ENCODE measurements at places on chromosomes 5 and 9.

DNA sequence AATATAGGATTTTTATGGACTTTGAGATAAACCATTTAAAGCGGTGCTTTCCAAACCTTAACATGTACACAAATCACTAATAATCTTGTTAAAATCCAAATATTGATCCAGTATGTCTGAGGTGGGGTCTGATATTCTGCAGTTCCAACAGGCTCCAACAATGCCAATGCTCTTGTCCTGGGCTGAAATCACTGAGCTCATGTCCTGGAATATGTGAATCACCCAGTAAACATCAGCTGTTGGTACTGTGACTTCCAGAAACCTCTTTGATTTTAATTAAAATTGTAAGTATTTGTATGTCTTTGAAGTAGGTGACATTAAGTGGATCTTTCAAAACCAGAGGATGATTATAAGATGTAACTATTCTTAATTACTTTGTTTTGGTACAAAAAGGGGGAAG is 52.8 kb upstream of the CAST start:
- no peak for DNase-seq

GRCh38 chr9:88732128-88732527 is 197.2 kb downstream of the NXNL2 start:
- DNase-seq: no peak

GRCh38 chr9:27433631-27434325 is 90.3 kb upstream of the IFNK start:
- no peak for DNase-seq

- DNase-seq: no peak
Measured at GRCh38 chr5:141479776-141480175, 4.0 kb downstream of the PCDHGC3 start.

DNA sequence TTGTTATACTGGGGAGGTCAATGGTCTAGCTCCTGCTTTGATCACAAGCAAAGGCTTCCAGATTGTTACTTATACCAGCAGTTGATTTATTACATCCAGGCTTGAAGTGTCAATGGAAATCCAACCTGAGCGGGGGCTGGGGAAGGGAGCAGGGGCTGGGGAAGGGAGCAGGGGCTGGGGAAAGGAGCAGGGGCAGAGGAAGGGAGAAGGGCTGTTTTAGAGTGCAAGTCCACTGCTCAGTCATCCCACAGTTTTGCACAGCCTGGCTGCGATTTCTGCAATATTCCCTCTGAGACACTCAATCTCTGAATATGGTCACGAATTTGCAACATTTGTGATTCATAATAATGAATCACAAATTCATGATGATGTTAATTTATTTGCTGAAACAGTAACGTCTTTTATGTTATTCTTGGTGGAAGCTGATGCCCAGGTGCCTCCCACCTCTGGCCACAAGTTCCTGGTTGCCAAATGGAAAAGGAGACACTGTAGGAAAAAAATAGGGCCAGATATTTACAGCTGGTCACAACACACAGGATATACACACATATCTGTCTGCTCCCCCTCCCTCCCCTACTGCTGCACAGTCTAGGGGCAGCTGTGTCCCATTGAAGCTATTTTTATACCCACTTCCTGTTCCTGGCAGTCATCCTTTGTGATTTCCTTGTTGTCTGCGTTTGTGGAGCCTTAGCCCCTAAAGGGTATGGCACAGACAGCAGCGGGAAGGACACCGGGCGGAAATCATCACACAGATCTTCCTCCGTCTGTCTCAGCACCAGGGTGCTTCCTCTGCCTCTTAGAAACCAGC is 325.1 kb downstream of the GADD45G start:
- no peak for DNase-seq

DNA sequence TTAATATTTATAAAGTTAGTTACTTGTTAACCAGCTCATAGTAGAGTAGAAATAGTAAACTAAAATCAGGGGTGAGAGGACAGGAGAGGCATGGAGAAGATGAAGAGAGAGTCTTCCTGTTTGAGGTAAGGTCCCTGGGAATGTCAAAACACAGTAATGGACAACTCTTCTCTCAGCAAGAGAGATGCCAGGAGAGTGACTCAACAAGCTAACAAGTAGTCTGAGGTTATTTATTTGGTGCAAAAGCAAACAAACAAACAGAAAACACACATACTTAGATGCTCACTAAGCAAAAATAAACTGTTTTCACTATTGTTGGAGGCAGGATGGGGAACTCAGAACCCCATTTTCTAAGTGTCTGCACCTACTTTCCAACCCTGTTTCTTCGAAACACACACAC is 333.2 kb upstream of the RFX3 start:
- no peak for DNase-seq

GRCh38 chr9:117480253-117480652 is 65.4 kb upstream of the ASTN2 start:
- DNase-seq: no peak
